ENCODE measurements at places on chromosomes 7 and 10.

- no peak for DNase-seq
Observed at GRCh38 chr10:31272841-31273240, 46.2 kb upstream of the ZEB1 start.

DNA sequence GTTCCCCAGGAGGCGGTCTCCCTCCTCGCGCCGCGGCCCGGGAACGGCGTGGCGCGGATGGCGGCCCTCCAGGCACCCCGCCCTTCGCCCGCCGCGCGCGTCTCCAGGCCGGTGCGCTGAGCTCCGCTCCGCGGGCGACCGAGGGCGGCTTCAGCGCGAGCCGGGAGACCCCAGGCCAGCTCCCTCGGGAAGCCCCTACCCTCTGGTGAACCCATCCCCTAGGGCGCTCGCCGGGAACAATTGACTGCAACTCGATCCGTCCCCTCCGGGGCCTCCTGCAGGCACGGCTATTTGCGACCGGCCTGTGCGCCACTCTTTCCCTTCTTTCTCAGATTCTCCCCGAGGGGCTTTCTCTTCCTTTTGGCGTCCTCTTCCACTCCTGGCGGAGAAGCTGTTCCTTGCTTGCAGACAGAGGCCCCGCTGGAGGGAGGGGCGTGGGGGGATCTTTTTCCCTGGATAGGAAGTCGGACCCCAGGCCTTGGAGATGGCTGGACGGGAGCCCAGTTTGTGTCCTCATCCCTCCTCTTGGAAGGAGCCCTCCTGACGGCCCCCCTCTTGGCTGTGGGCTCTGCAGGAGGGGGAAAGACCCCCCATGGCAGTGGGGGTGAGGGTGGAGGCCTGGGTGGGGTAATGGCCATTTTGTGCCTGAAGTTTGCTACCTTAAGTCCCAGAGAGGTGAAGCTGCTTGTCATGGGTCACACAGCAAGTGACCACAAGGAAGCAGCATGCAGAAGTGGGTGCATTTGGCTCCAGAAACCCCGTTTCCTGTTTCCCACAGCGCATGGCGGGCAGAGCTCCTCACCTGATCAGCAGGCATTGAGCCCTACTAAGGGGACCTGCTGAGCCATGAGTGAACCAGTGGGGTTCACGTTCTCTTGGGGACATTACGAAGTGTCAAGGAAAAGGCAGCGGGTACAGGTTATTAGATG is 171.2 kb upstream of the TNRC18 start:
- no peak for DNase-seq

- DNase-seq: no peak
Observed at GRCh38 chr10:6399231-6399741, 180.8 kb downstream of the PRKCQ start.

GRCh38 chr10:8042721-8043568 is 11.5 kb upstream of the GATA3 start:
- peak; percentile 60 for DNase-seq

DNA sequence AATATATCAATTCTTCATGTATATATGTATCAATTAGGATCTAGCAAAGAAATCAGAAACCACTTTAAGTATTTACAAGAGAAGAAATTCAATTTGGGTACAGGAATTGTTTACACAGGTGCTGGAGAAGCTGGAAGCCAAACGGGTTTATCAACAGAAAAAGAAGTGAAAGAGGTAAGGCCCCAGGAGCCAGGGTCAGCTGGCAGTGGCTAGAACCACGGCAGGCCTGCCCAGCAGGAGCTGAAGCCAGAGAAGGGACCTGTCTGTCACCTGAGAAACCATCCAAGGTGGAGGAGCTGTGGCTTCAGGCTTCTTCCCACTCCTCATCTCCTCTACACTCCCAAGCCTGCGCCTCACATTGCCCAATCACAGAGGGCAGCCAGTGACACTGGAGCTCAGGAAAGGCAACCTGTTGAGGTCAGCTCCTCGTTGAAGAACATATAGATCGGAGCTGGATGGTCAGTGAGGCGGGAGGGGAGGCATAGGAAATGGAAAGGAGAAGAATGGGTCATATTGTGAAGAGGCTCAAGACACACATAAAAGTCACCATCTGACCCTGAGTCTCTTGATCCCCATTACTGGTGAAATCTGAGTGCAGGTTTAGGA is 182.6 kb downstream of the REEP3 start:
- no peak for DNase-seq

- DNase-seq: no peak
Observed at GRCh38 chr7:18553605-18554003, 58.1 kb downstream of the HDAC9 start.

- no peak for DNase-seq
Observed at GRCh38 chr10:17488848-17489247, 34.5 kb upstream of the ST8SIA6 start.

DNA sequence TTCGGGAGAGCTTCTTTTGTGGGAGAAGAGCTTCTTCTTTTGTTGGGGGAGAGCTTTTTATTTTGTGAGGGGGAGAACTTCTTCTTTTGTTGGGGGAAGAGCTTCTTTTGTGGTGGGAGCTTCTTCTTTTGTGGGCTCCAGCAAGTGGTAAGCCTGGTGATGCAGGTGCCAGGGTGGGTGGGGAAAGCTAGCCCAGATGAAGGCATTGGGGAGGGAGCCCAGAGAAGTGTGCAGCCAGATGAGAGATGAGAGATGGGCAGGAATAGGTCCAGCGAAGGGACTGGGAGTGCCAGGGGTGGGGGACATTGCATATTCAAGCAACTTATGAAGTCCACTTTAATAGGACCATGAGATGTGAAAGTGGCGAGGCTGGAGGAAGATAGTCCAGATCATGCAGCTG is 9.7 kb downstream of the ADRA2A start:
- no peak for DNase-seq

All from posterior vena cava (tissue), 2 donors.